ENCODE measurements at places on chromosomes 3 and 15. TPM values are rescaled to one million over a fixed set of nuclear protein-coding genes. Genes with fewer than 3 reads are reported as not detected.

Gene WDR76
- total RNA-seq, result 10.9 TPM

DNA sequence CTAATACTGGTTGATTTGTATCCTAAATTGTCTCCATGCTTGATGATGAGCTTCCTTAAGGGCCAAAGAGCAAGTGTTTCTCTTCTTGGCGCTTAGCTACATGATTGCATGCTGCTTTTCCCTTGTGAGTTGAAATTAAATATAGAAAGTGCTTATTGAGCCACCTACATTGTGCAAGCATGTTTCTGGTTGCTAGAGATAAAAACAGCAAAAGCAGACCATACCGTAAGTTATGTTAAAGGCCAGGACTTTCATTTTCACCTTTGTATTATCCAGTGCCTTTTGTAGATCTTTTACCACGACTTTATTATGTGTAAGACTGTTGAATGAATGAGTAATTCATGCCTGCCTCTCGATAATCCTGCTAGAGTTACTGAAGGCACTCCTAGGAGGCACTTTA, 41.9 kb upstream of the CCNB2 start:
- DNase-seq, result no peak

Gene HCLS1
- total RNA-seq, result 34.2 TPM

- DNase-seq, result no peak
Measured at GRCh38 chr3:131216801-131217200, 164.8 kb upstream of the NUDT16 start.

Gene SENP5
- 54.6 TPM for total RNA-seq

Gene TMEM158
- 9.9 TPM for total RNA-seq

Gene ERC2
- 5.7 TPM for total RNA-seq

DNA sequence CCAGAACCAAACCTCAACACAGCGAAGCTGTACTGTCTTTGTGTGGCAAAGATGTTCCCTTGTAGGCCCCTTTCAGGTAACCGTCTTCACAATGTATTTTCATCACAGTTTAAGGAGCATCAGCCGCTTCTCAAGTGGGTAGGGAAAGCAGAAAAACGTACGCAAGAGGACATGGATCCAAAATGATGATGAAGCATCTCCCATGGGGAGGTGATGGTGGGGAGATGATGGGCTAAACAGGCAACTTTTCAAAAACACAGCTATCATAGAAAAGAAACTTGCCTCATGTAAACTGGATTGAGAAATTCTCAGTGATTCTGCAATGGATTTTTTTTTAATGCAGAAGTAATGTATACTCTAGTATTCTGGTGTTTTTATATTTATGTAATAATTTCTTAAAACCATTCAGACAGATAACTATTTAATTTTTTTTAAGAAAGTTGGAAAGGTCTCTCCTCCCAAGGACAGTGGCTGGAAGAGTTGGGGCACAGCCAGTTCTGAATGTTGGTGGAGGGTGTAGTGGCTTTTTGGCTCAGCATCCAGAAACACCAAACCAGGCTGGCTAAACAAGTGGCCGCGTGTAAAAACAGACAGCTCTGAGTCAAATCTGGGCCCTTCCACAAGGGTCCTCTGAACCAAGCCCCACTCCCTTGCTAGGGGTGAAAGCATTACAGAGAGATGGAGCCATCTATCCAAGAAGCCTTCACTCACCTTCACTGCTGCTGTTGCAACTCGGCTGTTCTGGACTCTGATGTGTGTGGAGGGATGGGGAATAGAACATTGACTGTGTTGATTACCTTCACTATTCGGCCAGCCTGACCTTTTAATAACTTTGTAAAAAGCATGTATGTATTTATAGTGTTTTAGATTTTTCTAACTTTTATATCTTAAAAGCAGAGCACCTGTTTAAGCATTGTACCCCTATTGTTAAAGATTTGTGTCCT, 60.0 kb downstream of the AAGAB start:
- DNase-seq, result no peak

- no peak for DNase-seq
Measured at GRCh38 chr3:12187448-12188327, 29.0 kb upstream of the TIMP4 start.

DNA sequence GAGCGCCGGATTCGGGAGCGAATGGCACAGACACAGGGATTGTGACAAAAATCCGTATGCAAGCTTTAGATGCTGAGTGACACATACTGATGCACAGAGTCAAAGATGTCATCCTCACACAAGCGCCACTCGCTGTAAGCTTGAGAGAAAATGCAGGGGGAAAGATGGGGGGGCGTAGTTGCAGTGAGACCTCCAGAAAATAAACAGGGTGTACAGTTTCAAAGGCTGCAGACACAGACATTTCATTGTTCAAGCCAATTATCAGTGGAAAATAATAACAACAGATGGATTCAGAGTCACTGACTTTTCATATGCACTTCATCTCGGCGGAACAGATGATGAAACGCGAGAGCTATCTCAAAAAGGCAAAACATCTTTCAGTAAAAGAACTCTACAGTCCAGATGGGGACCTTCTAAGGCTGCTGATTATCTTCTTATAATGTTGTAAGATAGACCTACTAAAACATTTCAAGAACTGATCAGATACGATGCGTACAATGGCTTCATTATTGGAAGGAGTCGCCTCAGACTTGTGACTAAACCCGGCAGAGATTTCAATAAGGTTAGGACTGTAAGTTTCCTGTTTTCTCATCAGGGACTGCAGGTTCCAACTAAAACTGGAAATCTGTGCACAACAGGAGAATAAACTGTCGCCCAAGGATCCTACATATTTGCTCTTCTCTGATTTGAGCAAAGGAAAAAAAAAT, 275.4 kb downstream of the FOXP1 start:
- DNase-seq, result no peak

GRCh38 chr3:159852821-159853505, 135.7 kb upstream of the IL12A start:
- DNase-seq, result peak; percentile 80

DNA sequence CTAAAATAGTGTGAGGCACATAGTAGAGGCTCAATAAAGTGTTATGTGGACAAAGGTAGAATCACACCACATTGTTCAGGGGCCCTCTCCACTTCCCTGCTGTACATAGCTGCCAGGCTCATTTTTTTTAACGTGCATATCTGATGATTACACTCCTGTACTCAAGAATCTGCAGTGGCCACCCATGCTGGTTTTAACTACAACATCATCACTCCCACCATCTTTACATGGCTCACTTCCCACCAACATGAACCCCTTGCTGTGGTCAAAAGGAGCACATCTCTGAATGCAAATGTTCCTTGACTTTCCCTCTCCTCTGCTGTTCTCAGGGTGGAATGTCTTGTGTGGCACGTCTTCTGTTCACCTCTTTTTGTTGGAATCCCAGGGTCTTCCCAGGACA, 76.7 kb downstream of the FEM1B start:
- DNase-seq, result no peak

DNA sequence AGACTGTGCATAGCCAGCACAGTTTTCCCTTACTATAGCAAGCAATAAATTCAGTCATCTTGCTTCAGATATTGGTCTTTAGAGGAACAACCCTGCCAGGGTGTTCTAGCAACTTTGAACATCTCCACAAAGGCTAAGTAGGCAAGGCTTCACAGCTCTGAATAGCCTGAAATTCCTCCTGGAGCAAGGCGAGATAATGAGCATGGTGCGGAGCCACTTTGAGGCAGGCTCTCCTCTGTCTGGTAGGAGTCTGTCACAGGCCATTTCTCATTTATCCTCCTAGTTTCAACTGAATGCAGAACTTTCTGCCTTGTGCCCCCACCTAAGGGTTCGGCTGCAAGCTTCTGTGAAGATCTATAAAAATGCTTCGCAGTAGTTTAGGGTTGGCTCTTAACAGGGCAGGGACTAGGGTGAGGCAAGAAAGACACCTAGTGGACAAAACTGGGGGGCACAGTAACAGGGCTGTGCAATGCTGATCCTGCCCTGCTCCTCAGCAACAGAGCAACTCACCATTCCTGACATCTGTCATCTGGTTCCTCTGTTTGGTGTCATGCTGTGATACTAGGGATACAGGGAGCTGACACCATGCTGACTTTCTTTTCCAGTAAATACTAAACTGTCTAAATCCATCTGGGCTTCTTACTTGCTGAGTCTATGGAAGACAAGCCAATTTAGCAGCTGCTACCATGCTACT, 16.6 kb upstream of the EHHADH start:
- DNase-seq, result no peak

DNA sequence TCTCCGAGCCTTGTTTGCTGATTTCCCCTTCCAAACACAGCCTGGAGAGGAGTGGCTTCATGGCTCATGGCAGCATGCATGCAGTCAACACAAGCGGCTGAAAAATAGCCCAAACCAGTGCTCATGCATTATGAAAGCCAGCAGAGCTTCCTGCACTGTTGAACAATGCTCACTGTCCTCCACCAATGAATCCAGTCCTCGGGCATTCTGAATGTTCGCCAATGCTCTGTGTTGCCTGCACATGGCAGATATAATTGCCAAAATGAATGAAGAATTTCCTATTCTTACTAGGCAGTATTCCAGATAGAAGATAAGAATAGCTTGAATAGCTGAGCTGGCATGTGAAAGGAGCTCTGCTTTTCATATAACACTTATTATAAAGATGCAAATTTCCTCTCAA, 252.7 kb downstream of the ROBO1 start:
- no peak for DNase-seq

DNA sequence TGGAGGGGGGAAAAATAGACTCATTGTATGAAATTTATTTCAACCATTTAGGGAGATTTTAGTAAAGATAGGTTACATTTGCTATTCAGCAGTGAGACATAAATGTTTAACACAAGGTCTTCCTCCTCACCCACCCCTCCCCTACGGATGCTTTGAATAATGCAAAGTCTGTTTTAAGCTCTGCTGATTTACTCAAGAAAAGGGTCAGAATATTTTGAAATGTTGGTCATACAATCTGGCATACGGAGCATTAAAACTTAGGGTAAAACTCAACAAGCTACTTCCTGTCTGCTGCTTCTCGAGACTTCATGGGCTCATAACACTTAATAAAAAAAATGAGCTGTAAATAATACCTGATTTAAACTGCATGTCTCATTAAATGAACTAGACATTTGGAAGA, 156.3 kb downstream of the WNT5A start:
- DNase-seq, result no peak

Gene CPNE9
- 0.14 TPM for total RNA-seq

GRCh38 chr3:31544634-31545033, 11.9 kb downstream of the STT3B start:
- DNase-seq, result no peak

DNA sequence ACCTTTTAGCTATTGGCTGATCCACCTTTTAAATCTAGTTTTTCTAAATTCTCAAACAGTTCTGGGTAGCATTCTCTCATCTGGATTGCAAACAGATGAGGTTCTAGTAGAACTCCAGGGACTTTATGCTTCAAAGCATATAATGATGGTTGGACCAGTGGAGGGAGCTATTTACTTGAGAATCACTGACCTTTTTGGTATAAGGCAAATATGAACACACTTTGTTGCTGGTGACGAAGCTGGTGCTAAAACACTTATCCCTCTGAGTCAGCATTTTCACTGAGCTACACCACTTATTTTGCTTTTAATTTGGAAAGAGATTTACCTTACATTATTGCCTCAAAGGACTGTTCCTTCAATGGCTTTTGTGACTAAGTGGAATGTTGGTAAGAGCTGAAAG, 58.6 kb upstream of the SLITRK3 start:
- no peak for DNase-seq

DNA sequence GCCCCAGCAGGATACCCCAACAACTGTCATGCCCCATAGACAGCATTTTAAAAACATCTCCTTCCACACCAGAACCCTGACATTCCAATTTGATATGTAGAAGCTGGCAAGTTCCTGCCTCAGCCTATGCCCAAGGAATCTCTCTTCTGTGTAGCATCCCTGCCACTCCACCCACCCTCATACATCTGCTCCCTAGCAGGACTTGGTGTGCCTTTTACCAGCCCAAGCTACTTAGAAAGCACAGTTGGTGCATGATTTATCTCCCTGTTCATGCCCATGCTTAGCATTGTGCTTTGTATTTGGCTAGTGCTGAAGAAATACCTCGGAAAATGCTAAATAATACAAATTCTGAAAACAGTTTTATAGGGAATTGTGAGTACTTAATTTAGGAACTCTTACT, 236.9 kb upstream of the HES1 start:
- DNase-seq, result no peak

DNA sequence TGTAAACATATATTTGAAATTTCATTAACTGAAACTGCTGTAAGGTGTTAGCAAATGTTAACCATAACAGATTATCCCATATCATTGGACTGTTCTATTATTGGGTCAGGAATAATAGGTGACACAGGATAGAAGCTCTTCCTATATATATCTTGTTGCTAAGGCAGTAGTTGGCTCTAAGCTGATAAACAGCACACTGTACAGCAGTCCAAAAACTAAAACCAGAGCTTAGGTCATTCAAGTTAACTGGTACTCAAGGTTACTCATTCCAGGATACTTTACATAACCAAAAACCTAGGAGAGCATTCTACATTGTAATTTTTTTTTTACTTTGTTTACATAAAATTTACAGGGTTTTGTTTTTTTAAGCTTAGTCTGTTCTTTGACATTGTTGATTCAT, 8.9 kb downstream of the DNAJC19 start:
- DNase-seq, result no peak

DNA sequence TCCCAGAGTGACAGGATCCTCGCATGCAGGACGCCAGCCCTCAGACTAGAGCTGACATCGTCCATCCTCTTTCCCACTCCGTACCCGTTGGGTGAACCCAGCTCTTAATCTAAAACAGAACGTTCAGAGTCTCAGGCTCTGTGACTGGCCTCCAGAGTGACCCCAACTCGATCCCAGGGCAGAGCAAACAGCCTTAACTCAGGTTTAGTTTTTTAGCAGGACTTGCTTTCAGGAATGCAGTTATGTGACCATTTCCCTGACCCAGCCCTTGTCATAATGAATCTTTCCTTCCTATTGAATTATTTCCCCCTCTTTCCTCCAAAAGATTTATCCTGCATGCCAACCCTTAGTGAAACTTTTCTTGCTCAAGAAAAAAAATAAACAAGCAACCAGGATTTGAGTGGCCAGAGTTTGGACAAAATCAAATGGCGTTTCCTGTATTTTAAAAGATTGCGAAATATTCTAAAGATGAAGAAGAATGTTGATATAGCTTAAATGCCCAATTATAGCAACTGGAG, 47.8 kb upstream of the RARB start:
- DNase-seq, result no peak

Gene FSD2
- not detected for total RNA-seq

DNA sequence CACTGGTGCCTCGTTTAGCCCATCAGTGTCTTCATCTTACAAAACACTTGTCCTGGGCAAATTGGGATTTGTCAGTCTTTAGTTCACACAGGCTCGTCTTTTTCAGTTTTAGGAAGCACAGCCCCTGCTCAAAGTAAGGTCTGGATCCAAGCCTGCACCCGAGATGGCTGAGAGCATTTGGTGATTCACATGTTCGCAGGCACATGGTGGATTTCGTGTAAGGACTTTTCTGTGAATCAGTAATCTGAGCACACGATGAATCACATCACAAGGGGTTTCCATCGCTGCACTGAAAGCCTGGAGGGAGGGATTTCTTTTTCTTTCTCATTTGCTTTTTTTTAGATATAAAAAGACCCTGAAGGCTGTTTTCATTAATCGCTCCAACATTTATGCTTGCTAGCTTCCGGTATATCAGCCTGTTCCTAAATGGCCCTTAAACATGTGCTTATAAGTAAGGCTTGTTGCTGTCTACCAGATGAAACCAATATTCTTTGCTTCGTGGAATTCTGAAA, 435.6 kb upstream of the ATP10A start:
- no peak for DNase-seq

GRCh38 chr15:48190932-48191573, 412 bp upstream of the CTXN2 start:
- DNase-seq, result no peak

Data from sigmoid colon (tissue), 7 donors.